ENCODE measurements at places on chromosomes 11 and 22.

GRCh38 chr22:28670161-28670560 lies 9.5 kb downstream of the TTC28 start:
- no peak for DNase-seq

- no peak for DNase-seq
Measured at GRCh38 chr11:129803533-129803932, 12.1 kb upstream of the TMEM45B start.

- DNase-seq, result peak; percentile 69
Measured at GRCh38 chr22:36757668-36758211, 18.2 kb downstream of the IFT27 start.

DNA sequence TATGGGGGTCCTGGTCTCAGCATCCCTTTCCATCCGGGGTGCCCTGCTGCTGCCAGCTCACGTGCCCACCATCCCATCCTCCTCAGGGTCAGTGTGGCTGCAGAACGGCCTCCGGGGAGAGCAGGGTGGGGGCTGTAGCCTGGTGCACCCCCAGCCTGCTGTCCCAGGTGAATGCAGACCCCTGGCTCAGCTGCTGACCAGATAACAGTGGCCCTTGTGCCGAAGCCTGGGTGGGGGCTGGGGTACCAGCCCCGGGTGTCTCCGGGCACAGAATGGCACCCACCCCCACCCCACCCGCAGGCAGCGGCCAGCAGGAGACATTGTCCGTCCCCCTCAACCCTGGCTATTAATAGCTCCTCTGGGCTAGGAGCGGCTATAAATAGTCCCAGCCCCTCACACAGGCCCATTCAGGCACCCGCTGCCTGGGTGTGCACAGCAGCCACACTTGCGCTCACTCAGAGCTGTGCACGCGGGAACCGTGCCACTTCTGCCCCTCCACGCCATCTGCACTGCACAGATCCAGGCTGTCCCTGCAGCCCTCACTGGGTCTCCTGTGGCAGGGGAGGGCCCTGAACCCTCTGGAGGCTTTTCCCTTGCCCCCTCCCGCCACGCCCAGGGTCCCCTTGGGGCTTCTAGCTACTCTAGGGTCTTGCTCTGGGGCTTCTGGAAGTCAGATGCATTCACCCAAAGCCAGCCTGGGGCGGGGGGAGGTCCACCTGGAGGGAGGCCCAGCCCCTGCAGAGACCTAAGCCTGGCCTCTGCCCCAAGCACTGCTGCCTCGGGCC lies 18.7 kb downstream of the CRELD2 start:
- no peak for DNase-seq

- DNase-seq, result peak; percentile 27
Measured at GRCh38 chr11:1054143-1055108, 17.9 kb upstream of the MUC6 start.

GRCh38 chr11:76073724-76074123 lies 132.6 kb downstream of the WNT11 start:
- DNase-seq, result peak; percentile 88

- DNase-seq, result no peak
Measured at GRCh38 chr11:59011655-59012397, 72.5 kb downstream of the GLYATL1 start.
